ENCODE measurements at places on chromosomes 7 and 10. TPM values are rescaled to one million over a fixed set of nuclear protein-coding genes. Genes with fewer than 3 reads are reported as not detected.

NEURL1 gene
- 0.40 TPM for total RNA-seq

CCL26 gene
- not detected for total RNA-seq

FZD8 gene
- 14.5 TPM for total RNA-seq

GRCh38 chr7:127346575-127347256, 45.8 kb downstream of the ZNF800 start:
- no peak for DNase-seq

GRCh38 chr7:101250324-101250723, 5.4 kb upstream of the FIS1 start:
- no peak for DNase-seq

DNA sequence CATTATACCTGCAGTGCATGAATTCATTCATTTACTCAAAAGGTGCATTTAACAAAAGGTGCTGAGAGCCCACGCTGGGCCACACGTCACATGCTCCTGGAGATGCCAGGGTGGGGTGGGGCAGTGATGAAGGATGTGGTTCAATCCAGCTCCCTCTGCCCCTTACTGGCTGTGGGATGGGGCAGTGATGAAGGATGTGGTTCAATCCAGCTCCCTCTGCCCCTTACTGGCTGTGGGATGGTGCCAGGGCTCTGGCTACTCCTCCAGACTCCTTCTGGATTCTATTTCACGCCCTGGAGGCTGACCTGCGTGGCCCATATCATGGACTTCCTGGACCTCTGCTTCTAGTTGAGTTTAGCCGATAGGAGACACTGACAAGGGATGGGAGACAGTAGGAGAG, 44.0 kb upstream of the CTBP2 start:
- DNase-seq: no peak

DNA sequence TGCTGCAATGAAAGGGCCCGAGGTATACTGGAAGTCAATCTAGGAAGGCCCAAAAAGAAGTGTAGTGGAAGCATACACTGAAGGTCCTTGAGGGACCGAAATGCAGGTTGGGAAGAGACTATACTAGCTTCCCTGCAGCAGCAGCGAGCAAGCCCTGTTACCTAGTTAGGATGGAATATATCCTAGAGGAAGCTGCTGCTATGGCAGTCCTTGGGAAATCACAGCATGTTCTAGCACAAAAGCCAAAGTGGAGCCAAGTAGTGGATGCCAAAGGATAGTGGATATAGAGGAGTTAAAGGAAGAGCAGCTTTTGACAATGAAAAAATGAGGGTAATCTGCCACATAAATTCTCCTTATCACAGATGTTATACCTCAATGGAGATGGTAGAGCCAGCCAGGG, 123.8 kb upstream of the STARD3NL start:
- DNase-seq: no peak

DNA sequence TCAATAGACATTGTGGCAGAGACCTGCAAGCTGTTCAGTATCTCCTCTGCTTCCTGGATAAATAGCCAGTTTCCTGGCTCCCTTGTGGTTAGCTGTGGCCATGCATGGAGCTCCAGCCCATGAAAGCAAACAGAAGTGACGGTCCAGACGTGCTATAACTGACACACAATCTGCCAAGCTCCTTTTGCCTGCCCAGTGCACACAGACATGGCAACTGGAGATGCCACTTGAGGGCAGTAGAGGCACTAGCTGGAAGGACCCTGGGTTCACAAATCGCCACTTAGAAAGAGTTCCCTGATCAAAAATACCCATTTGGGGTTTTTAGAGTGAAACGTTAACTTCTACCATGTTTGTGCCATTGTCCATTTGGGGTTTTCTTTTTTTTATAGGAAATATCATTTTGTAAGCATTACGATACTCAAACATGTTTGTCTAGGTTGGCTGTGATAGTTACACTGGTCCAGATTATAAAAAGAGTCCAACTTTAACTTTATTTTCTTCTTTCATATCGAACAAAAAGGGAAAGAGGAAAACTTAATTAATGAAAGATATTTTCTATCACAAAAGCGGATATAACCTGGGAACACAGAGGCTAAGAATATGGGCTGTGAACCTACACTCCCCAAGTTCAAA, 31.3 kb downstream of the KIN start:
- DNase-seq: no peak

- DNase-seq: no peak
Measured at GRCh38 chr10:94349327-94349726, 13.4 kb downstream of the NOC3L start.

DNA sequence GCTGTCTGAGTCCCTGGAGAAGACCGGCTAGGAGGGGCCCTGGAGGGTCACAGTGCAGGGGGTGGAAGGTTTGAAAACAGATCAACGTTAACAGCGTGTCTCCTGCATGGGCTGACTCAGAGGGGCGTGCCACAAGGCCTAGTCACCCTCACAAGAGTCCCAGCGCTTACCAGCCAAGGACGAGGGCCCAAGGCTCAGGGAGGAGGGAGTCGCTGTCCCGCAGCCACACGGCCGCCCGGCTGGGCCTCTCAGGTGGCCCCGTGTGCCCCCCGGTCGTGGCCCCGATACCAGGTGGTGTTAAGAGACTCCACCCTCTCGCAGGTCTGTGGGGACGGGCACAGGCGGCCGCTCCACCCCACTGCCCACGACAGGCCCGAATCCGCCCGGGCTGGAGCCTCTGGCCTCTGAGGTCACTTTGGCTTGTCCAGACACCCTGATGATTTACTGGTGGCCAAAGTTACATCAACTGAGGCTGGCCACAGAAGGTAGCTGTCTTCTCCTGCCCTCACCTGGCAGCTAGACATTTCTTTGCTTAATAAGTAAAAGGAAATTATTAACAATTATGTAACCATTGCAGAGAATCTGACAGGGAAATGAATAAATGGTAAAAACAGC, 34.0 kb downstream of the FAM20C start:
- no peak for DNase-seq

- DNase-seq: no peak
Measured at GRCh38 chr10:29120216-29120615, 168.7 kb upstream of the LYZL1 start.

DNA sequence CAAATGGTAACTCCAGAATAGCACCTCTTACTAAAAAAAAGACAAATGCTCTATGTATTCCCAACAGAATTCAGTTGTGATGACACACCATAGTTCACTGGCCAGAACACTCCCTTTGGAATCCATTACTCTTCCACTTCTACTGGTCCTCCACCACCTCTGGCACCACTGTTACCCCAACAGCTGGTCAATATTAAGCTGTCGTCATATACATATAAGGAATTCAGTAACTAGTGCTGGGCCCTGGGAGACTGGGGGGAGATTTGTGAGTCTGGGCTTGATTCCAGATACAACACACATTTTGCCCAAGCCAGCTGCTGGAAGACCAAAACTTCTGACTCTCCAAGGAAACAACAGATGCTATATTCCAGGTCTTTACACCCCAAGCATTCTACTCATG, 26.0 kb upstream of the ITGA8 start:
- DNase-seq: no peak

DNA sequence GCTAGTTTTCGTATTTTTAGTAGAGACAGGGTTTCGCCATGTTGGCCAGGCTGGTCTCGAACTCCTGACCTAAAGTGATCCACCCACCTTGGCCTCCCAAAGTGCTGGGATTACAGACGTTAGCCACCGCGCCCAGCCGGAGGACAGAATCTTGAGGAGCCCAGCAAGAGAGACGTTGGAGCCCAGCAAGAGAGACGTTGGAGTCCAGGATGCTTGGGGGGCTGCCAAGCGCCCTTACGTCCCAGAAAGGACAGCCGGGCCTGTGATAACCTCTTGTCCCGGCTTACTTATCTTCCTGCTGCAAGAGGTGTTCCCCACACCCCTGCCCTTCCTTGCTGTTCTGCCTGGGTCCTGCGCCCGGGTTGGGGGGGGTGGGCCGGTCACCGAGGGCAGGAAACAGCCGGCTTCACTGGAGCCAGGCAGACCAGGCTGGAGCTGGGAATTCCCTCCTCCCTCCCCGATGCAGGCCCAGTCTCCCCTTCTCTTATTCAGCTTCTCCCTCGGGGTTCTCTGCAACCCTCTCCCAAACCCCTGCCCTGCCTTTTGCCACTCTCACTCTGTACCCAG, 1.9 kb upstream of the EPHB4 start:
- no peak for DNase-seq

DNA sequence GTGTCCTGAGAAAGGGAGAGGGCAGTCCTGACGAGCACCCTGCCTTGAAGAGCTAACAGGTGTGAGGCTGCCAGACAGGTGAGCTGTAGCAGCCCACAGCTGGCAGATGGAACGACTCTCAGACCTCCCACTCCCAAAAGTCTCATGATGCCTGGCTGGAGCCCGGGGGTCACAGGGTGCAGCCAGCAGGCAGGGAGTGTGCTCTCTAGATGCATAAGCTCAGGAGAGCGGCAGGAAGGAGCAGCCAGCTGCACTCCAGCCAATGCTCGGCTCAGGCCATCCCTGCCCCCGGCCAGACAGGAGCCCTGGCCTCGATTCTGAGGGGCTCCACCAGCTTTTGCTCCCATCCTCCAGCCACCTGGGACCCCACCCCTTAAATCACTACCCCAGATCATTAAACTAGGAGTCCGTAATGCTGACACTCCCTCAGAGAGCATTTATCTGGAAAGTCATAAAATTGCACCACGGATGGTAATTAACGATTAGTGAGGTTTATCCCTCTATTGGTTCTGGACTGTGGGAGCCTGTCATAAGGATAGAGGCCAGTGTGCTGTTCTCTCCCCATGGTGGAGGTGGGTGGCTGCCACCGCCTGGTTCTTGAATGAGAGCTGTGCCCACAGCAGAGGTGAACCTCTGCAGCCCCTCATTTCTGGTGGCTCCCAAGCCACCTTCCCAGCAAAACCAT, 63.5 kb upstream of the ZMIZ1 start:
- DNase-seq: no peak

DNA sequence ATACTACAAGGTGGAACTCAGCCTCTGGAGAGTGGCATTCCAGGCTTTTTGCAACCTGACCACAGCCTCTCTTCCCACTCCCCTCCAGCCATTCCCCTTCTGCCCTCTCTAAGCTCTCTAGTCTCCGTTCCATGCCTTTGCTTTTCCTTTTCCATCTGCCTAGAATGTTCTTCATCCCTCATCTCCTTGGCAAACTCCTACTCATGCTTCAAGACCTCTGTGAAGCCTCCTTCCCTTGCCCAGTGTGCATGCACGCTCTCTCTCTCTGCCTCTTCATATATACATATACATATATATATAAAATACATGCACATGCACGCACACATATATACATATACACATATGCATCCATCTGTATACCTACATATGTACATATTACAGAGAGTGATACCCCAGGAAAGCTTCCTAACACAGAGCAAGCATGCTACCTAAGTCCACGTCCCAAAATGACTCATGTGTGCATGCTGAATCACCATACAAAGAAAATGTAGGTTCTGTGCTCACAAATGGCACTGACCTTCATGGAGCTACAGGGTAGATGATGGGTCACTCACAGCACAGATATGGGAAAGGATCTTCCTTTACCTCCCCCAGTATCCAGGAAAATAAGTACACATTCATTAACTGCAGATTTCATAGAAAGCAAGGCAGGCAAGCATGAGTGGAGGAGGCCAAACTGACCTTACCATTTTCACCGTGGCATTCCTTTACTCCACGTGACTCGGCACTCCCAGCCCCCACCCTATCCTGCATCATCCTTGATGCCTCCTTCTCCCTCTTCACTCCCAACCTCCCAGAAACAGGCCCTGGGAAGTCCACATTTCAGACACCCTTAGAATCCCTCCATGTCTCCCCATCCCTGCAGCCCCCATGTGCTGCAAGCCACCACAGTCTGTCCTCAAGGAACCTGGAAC, 238.4 kb upstream of the ZMIZ1 start:
- no peak for DNase-seq

- DNase-seq: no peak
Measured at GRCh38 chr10:92800134-92800733, 48.1 kb upstream of the EXOC6 start.

- no peak for DNase-seq
Measured at GRCh38 chr7:135684136-135684535, 21.8 kb downstream of the STMP1 start.

GRCh38 chr10:98433881-98434732, 12.6 kb downstream of the HPS1 start:
- DNase-seq: no peak

DNA sequence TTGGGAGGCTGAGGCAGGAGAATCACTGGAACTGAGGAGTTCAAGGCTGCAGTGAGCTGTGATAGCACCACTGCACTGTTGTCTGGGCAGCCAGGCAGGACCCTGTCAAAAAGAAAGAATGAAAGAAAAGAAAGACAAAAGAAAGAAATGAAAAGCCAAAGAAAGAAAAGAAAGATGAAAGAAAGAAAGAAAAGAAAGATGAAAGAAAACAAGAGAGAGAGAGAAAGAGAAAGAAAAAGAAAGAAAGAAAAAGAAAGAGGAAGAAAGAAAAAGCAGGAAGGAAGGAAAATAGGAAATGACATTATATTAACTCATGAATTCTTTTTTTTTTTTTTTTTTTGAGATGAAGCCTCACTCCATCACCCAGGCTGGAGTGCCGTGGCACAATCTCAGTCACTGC, 32.4 kb upstream of the SPDYE3 start:
- no peak for DNase-seq

GRCh38 chr7:78212476-78213060, 414.0 kb downstream of the PHTF2 start:
- DNase-seq: no peak

DNA sequence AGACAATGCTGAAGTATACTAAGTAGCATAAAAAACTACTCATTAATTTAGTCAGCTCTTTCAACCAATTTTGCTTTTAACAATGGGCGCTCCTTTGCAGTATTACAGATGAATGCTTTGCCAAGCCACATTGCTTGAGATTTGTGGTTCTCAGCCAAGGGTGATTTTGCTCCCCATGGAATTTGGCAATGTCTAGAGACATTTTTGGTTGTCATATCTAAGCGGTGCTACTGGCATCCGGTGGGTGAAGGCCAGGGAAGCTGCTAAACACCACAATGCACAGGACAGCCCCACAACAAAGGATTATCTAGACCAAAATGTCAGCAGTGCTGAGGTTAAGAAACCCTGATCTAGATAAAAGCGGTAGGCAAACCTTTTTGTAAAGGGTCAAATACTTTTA, 112.0 kb downstream of the UBE2H start:
- no peak for DNase-seq

- no peak for DNase-seq
Measured at GRCh38 chr7:151442776-151443496, 3.0 kb upstream of the CRYGN start.

DNA sequence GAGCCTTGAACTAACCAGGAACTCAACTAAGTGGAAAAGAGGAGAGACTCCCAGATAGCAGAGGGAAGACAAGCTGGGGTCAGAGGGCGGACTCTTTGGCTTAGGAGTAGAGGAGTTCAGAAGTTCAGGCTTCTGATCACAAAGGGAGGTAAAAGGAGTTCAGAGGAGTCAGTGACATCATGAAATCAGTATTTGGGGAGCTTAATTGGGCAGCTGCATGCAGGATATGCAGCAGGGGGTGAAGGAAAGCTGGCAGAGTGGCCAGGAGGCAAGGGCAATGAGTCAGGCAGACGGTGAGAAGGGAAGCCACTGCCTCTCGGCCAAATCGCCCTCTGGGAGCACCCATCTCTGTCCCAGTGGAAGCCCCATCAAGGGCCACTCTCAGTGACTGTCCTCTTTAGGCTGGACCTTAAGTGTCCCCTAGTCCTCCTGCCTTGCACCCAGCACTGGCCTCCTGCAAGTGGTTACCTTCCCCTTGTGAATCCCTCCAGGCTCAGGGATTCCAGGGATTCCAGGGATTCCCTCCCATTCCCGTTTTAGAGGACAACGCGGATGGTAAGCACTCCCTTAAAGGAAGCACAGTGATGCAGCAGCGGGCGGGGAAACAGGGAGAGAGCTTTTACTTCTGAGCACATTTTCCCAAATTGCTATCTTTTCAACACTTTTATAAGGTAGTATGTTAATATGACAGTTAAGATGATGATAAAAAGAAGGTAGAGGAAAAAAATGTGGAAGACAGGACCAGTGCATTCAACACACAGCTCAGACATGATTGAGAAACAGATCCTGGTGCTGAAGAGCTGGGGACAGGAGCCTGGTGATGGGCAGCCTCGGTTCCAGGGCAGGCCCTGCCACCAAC, 72.6 kb downstream of the KCNMA1 start:
- no peak for DNase-seq
